Left ventricle myocardium superior (tissue), 1 donor: ENCODE measurements at places on chromosomes 2 and 18.

- peak; percentile 69 for DNase-seq
Measured at GRCh38 chr2:60439219-60439974, 114.1 kb downstream of the BCL11A start.

- no peak for DNase-seq
Measured at GRCh38 chr2:154699575-154699930, 1.1 kb downstream of the KCNJ3 start.

GRCh38 chr18:64539847-64540246 lies 391.0 kb upstream of the LINC00305 start:
- DNase-seq = no peak

DNA sequence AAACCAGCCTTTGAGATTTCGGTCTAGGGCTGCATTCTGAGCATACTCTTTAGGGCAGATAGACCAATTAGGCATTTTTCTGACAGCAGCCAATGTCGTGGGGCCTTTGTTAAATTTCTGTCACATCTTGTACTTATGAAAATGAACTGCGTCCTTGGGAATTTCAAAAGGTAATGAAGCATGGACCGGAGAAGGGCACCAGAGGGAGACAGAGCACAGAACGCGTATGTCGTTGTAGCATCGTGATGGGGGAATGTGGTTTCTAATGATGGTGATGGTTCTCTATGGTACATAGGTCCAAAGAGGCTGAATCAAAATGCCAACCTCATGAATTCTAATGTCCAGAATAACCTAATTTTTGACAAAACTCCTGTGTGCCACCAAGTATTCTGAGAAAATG lies 483.9 kb upstream of the CRIM1 start:
- DNase-seq = no peak

DNA sequence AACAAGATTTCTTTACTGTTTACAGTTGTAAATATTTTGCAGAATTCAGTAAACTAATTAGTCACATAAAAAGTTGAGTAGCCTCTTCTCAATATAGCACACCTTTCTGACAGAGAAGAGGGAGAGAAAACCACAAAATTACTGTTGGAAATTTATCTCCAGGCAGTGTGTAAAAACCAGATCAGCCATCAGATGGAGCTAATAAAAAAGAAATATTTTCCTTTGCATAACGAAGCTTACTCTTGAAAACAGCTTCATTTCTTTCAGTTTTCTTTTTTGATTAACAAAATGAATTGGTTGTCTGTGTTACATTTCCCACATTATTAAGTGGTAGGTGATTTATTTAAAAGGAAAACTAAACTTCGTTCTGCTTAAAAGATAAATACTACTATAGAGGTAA lies 259.3 kb upstream of the KCNJ3 start:
- DNase-seq = no peak

- no peak for DNase-seq
Measured at GRCh38 chr2:54439582-54439981, 16.5 kb upstream of the SPTBN1 start.

DNA sequence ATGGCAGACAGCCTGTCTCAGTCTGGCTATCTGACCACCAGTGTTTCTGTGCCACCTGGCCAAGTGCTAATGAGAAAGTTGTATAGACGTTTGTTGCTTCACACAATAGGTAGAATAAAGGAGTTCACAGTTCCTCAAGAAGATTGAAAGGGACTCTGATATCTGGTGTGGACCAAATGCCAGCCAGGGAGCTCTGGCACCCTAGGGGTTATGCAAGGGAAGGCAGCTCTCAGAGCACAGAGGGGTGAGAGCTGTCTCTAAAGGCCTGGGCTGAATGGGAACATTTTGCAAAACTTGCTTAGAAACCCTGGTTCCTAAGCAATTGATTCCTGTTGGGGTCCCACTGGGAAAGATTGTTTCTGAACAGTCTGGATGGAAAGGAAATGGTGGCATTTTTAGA lies 553.8 kb downstream of the EPHA4 start:
- DNase-seq = no peak

DNA sequence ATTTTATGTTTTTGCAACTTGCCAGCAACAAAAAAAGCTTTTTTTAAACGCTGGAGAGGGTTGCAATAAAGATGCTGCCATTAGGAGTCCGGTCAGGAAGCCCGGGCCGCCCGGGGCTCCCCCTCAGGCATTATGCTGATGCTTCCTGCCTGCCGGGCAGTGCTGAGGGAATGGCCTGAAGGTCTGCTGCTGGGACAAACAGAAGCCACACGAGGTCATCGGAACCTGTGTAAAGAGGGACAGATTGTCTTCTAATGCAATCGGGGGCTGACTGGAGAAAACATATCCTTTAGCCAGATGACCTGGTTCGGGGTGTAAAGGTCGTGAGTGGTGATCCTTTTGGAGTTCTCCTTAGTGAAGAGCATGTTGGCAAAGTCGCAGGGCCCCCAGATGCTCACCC lies 2.3 kb downstream of the IMPA2 start:
- DNase-seq = no peak

GRCh38 chr18:44586782-44587524 lies 93.7 kb upstream of the SETBP1 start:
- no peak for DNase-seq

DNA sequence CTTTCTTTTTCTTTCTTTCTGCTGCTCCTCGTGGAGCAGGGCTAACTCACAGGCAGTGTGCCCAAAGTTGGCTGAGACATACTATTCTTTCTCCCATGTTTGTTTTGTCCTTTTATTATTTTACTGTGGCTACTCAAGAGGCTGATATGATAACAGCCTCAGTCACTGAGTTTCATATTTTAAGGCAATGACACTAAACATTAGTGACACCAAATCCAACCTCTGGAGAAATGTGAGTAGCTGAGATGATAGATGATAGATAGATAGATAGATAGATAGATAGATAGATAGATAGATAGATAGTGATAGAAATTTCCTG lies 45.8 kb upstream of the GLS start:
- no peak for DNase-seq

DNA sequence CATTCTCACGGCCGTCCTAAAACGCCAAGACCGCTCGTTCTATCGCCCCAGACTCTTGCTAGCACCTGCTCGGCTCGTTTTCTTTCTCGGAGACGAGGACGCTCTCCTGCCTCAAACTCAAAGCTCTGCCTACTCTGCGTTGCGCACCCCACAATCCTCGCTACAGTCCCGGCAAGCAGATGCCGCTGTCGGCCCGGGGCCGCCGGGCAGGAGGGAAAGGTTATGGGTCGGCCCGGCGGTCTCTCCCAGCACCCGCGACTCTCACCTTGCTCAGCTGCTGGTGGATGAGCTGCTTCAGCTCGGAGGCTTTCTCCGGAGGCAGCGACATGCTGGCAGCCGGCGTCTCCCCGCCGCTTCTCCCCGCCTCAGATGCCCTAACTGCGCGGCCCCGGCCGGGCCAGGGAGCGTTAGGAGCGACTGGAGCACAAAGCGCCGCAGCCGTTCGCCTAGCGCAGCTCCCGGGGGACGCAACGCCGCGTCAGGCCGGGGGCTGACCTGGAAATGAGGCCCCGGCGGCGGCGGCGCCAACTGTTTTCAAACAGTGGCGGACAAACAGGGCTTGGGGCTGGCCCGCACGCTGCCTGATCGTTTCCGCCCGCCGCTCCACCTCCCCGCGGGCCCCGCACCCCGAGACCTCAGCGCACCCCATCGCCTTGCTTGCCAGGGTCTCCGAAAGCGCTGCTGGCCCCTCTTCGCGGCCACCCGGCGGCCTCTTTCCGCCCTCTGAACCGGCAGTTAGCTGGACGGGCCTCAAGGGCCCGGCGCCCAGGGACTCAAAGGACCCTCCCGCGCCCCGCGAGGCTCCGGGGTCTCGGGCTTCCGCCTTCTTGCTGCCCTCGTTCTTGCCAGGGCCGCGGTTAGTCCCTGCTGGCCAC lies at the start of the genes CEP76 and PSMG2:
Gene CEP76, minus strand, starts transcription at position 503 of the 875 bp plus-strand sequence. Its CDS starts 175 bp downstream, at position 328.
Gene PSMG2, plus strand, starts transcription at position 822 of the 875 bp plus-strand sequence. CDS start 66 bp downstream, outside the sequence.
- DNase-seq = peak; percentile 97

DNA sequence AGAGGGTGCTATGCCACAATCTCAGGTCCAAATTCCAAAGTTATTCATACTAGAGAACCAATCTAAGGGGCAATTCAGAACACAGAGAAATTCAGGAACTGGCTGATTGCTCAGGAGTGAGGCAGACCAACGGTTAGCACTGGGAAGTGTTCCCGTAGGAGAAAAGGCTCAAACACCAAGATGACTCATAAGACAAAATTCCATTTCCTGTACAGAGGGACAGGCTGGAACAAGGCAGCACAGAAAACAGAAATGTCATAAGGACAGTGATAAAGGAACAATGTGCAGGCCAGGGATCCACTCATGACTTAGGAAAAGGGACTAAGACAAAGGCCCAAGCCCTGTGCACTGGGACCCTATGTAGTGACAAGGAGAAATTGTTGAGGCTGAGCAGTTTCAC lies 54.2 kb downstream of the PDE1A start:
- DNase-seq = no peak

DNA sequence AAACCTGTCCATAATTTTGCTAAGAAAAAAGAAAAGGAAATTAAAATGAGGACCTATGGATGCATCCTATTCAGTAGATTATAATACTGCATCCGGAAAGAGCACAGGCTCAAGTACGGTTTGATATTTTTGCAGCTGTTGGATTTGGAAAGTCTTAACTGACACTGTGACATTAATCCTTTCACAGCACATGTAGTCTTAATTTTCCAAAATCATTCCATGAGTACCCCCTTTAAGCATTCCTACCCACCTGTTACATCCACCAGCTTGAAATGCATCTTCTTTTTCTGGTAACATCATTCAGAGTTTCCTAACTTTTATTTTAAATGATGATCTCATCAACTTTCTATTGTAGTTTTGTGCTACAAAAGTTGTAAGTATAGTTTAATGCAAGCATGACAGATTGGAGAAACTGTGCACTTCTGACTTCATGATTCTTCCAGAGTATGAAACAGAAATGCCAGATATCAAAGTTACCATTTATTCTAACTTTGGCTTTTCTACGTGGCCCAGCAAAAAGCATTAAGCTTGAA lies 113.5 kb downstream of the ESCO1 start:
- DNase-seq = no peak

DNA sequence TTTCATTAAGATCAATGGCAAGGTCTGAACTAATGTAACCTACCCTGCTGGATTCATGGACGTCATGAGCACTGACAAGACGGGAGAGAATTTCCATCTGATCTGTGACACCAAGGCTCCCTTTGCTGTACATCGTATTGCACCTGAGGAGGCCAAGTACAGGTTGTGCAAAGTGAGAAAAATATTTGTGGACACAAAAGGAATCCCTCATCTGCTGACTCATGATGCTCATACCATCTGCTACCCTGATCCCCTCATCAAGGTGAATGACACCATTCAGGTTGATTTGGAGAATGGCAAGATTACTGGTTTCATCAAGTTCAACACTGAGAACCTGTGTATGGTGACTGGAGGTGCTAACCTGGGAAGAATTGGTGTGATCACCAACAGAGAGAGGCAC lies 82.3 kb upstream of the NDUFV2 start:
- no peak for DNase-seq

- peak; percentile 35 for DNase-seq
Measured at GRCh38 chr18:35526495-35527059, 28.8 kb upstream of the INO80C start.

DNA sequence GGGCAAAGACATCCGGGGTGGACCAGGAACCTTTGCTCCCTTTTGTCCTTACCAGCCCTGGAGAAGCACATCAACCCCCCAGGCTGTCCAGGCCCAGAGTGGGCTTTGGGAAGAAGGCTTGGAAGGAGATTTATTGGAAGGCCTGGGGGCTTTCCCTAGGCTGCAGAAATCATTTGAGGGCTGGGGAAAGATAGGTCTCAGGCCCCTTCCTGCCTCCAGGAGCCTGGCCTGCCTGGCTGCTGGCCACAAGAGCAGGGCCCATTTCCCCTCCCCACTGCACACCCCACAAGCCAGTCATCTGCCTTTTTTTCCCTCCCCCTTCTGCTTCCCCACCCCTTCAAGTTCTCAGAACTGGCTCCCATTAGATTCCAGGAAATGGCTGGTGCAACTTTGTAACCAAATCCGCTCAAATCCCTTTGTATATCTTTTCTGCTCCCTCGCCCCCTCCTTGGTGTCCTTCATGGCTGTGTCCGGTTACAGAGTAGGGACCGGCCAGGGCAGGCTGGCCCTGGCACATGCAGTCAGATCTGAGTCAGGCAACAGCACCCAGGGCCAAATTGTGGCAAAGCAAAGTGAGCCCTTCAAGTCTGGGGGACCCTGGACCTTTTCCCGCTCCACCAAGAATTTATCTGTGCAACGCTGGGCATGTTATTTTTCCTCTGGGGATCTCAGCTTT lies 20.8 kb upstream of the TNP1 start:
- no peak for DNase-seq

DNA sequence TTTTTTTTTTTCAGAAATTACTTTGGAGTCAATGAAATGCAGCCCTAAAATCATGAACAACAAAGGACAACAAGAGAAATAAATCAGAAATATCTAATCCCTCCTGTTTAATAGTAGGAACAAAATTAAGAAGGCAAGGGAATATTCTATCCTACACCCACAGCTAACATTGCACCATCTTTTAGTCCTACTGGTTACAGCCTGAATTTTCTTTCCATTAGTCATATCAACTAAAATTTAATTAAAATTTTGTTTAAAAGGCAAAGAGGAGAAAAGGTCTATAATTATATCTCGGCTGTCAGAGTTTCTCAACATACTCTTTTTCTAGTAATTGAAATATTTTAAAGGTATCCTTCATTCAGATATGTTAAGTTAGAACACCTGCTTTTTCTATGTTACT lies 61.9 kb downstream of the DTNA start:
- DNase-seq = no peak

DNA sequence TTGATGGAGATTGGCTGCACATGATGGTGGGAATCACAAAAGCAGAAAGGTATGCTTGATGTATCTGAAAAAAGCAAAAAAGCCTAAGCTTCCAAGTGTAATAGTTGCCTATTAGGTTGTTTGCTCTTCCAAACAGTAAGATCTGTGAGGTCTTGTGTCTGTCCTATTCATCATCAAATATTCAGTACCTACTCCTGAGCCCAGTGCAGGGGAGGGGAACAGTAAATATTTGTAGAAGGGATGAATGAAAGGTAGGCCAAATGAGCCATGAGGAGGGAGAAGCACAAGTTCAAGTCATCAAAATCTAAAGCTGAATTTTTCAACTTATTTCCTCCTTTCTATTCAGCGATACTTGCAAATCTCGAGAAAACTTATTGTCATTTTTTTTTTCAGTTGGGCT lies 153.2 kb upstream of the ETAA1 start:
- DNase-seq = no peak
